Activated CD4-positive, alpha-beta T cell treated with anti-CD3 and anti-CD28 coated beads for 36 hours (primary cell): ENCODE measurements at places on chromosomes 3 and 15. TPM values are rescaled to one million over a fixed set of nuclear protein-coding genes. Genes with fewer than 3 reads are reported as not detected.

DNA sequence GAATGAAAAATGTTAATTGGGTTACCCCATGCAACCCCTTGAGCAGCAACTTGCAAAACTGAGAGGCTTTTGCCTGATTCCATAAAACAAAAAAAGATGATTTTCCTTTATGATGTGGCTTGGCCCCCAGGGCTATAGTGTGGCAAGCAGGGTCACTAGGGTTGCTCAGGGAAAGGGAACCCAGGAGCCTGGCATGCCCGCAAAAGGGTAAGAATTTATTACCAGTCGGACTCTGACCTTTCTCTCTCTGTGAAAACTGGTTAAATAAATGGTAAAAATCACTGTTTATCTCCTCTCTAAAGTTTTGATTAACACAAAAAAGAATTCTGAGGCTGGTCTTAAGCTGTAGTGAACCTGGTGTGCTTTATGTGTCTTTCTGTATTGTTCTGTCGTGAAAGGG is 37.7 kb upstream of the SEC61A1 start:
- no peak for DNase-seq

CSPG4 gene
- total RNA-seq, result not detected

P2RY14 gene
- total RNA-seq, result 0.25 TPM

GRCh38 chr3:30344288-30344687 is 262.1 kb upstream of the TGFBR2 start:
- no peak for DNase-seq

LMAN1L gene
- total RNA-seq, result 0.25 TPM
